Activated CD4-positive, alpha-beta memory T cell treated with anti-CD3 and anti-CD28 coated beads, Interleukin-2, amount 10 ng/mL, durations not matched to agents 7 days and 5 days (primary cell): ENCODE measurements at places on chromosomes 6 and 20. TPM values are rescaled to one million over a fixed set of nuclear protein-coding genes. Genes with fewer than 3 reads are reported as not detected.

The OR12D3 gene
- total RNA-seq = not detected

DNA sequence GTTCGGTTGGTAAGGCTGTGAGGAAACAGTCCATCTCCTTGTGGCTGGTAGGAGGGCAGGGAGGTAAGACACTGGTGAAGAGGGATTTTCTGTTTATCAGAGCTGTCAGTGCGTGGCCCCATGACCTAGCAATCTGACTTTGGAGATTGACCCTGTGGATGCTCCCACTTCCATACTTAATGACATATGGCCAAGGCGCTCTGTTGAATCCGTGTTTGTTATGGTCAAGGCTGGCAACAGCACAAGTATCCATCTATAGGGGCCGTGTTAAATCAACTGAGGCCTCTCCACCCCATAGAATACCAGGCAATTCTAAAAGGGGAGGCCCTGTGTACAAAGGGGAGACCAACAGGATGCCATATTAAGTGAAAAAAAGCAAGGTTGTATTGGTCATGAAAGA lies 25.6 kb upstream of the FOXC1 start:
- H3K27ac ChIP-seq = no peak overlapping the region
- no peaks in the 10 kb centered on the region for H3K36me3 ChIP-seq
- H3K27me3 ChIP-seq = peaks cover 14% of the 10 kb centered on the region
- no peak overlapping the region for H3K4me3 ChIP-seq
- no peak for DNase-seq
- H3K4me1 ChIP-seq = no peaks in the 10 kb centered on the region

GRCh38 chr6:170067923-170068360 lies 222.9 kb downstream of the DLL1 start:
- no peak for DNase-seq
- no peak overlapping the region for H3K4me3 ChIP-seq
- H3K4me1 ChIP-seq = no peaks in the 10 kb centered on the region
- no peak overlapping the region for H3K27ac ChIP-seq

DNA sequence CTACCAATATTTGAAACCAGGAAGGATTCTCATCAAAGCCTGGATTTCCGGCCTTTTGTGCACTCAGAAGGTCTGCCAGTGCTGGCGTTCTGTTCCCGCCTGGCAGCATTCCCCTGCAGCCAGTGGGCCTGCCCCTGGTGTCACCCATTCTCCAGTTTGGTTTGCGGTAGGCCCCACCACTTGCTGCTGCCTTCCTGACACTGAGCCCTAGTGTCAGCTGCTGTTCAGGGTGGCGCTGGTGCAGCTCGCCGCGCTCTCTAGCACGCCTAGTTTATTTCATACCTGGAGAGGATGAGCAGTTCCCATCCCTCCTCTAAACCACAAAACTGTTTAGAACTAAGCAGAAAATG lies 9.5 kb downstream of the NPEPL1 start:
- H3K4me3 ChIP-seq = no peak overlapping the region
- DNase-seq = no peak
- peaks cover 22% of the 10 kb centered on the region for H3K36me3 ChIP-seq
- peaks cover 7% of the 10 kb centered on the region for H3K4me1 ChIP-seq

GRCh38 chr20:24685736-24686135 lies 216.3 kb downstream of the SYNDIG1 start:
- H3K27ac ChIP-seq = no peak overlapping the region
- no peak overlapping the region for H3K4me3 ChIP-seq
- DNase-seq = no peak
- peaks cover 6% of the 10 kb centered on the region for H3K27me3 ChIP-seq

The GNAS gene
- total RNA-seq = 790 TPM
